NB4 (cell line): ENCODE measurements at places on chromosomes 16 and 17.

GRCh38 chr17:43562679-43563599 is 16.8 kb upstream of the ETV4 start:
- DNase-seq, result no peak

- DNase-seq, result no peak
Measured at GRCh38 chr16:22272870-22273650, 24.1 kb upstream of the POLR3E start.

- DNase-seq, result no peak
Measured at GRCh38 chr17:2057760-2058585, 3.1 kb downstream of the HIC1 start.

DNA sequence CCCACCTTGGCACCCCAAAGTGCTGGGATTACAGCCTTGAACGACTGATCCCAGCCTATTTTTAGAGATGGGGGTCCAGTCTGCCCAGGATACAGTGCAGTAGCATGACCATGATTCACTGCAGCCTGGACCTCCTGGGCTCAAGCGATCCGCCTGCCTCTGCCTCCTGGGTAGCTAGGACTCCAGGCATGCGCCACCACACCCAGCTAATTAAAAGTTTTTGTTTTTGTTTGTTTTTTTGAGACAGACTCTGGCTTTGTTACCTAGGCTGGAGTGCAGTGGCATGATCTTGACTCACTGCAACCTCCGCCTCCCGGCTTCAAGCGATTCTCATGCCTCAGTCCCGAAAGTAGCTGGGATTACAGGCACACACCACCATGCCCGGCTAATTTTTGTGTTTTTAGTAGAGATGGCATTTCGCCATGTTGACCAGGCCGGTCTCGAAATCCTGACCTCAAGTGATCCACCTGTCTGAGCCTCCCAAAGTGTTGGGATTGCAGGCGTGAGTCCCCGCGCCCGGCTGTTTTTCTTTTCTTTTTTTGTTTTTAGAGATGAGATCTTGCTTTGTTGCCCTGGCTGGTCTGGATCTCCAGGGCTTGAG is 2.3 kb upstream of the PAFAH1B1 start:
- no peak for DNase-seq

DNA sequence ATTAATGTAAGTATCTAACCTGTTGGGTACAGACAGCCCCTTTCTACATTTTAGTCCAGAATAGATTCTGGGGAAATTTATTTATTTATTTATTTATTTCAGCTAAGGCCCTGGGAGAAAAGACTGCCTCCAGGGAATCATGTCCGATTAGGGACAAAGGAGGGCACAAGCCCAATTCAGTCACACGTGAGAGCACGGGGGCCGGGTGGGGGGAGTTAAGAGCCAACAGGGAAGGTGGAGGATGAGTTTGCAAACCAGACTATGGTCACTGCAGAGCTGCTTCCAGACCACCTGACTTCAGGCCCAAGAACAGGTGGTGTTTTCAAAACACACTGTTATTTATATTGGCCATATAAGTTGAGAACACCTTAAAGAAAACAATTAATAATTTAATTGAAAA is 1.6 kb upstream of the ZFHX3 start:
- DNase-seq, result no peak

- DNase-seq, result peak; percentile 31
Measured at GRCh38 chr17:80445007-80445725, 30.2 kb downstream of the ENDOV start.

DNA sequence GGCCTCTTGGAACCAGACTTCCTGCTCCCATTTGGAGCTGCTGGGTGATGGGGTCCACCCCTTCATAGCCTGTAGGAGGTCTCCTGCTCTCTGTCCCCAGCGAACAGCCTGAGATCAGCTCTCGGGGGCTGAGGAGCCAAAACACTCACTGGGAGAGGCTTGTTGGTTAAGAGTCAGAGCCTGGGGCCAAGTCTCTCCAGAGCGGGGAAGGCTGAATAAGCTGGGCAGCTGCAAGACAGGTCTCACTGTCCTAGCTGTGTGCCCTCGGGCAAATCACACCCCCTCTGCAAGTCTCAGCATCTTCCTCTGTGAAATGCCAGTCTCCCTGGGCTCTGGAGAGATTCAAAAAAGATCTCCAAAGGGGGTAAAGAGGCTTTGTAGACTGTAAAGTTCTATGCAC is 174.6 kb downstream of the WSCD1 start:
- no peak for DNase-seq

GRCh38 chr17:38654411-38655398 is 20.1 kb downstream of the EPOP start:
- no peak for DNase-seq

- DNase-seq, result no peak
Measured at GRCh38 chr16:12436201-12436657, 367.5 kb downstream of the CPPED1 start.

GRCh38 chr16:69132424-69133252 is at the start of the genes CHTF8 and UTP4:
Gene CHTF8, minus strand, starts transcription at chr16:69132588. Its CDS starts 11,130 bp downstream, at chr16:69121458.
Gene UTP4, plus strand, starts transcription at chr16:69132649. Its CDS starts 811 bp downstream, at chr16:69133460.
- DNase-seq, result peak; percentile 94
